H1 (cell line): ENCODE measurements at places on chromosomes 5 and 9.

DNA sequence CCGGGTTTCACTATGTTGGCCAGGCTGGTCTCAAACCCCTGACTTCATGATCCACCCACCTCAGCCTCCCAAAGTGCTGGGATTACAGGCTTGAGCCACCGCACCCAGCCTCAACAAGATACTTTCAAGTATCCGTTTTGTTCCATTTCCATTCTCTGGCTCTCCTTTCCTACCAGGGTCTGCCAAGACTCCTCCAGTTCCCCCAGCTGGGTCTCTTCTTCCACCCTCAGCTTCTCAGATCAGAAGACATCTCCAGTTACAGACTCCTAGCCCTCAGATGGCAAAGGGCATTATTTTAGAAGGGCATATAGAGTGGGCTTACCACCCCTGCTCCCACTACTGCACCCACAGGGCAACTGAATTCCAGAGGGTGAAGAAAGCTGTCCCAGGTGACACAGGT lies 1.5 kb upstream of the PDGFRB start:
- no peak for DNase-seq
- H3K27ac ChIP-seq, result no peak overlapping the region
- no peaks in the 10 kb centered on the region for H3K27me3 ChIP-seq
- no peaks in the 10 kb centered on the region for H3K36me3 ChIP-seq
- H3K4me1 ChIP-seq, result peaks cover 10% of the 10 kb centered on the region
- H3K4me3 ChIP-seq, result no peak overlapping the region

DNA sequence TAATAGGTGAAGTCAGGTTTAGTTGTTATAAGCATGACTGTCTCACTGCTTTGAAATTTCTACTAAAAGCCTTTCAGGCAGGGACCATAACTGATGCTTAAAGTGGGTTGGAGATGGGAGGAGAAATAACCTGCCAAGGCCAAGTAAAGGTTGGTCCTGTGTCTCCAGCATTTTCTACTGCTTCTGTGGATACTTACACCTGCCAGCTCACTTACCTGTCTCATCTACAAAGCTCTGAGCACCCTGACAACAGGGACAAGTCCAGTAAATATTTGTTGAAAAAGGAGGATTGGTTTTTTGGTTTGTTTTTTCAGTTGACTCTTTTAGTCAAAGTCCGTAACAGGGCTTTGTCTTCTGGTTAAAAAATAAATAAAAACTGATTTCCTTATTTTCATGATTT lies 38.6 kb downstream of the GRAMD2B start:
- H3K4me3 ChIP-seq, result no peak overlapping the region
- H3K27me3 ChIP-seq, result no peaks in the 10 kb centered on the region; the same call in 1 of the 2 replicates
- H3K27ac ChIP-seq, result no peak overlapping the region
- no peaks in the 10 kb centered on the region for H3K4me1 ChIP-seq
- DNase-seq, result no peak

GRCh38 chr5:40679913-40680681 lies at the start of gene PTGER4:
Gene PTGER4, plus strand, starts transcription at chr5:40679915. Its CDS starts 1,079 bp downstream, at chr5:40680994.
- H3K27me3 ChIP-seq, result peaks cover 23% of the 10 kb centered on the region
- no peak within 1 kb of the TSS; the same call in 1 of the 2 replicates for H3K27ac ChIP-seq
- DNase-seq, result no peak
- peak within 1 kb of the TSS; percentile 79 for H3K4me3 ChIP-seq
- H3K36me3 ChIP-seq, result no peaks in the 10 kb centered on the region
- peaks cover 14% of the 10 kb centered on the region for H3K4me1 ChIP-seq

GRCh38 chr5:102294886-102295395 lies 1.1 kb downstream of the SLCO4C1 start:
- H3K4me1 ChIP-seq, result peaks cover 7% of the 10 kb centered on the region; the same call in 1 of the 2 replicates
- H3K4me3 ChIP-seq, result peak overlapping the region; percentile 75
- no peak overlapping the region for H3K27ac ChIP-seq
- no peaks in the 10 kb centered on the region for H3K36me3 ChIP-seq
- H3K27me3 ChIP-seq, result no peaks in the 10 kb centered on the region; the same call in 1 of the 2 replicates

GRCh38 chr9:8705861-8706260 lies 906.3 kb upstream of the DMAC1 start:
- H3K4me3 ChIP-seq, result no peak overlapping the region
- no peaks in the 10 kb centered on the region for H3K27me3 ChIP-seq
- DNase-seq, result no peak
- H3K4me1 ChIP-seq, result peaks cover 3% of the 10 kb centered on the region
- H3K36me3 ChIP-seq, result no peaks in the 10 kb centered on the region

DNA sequence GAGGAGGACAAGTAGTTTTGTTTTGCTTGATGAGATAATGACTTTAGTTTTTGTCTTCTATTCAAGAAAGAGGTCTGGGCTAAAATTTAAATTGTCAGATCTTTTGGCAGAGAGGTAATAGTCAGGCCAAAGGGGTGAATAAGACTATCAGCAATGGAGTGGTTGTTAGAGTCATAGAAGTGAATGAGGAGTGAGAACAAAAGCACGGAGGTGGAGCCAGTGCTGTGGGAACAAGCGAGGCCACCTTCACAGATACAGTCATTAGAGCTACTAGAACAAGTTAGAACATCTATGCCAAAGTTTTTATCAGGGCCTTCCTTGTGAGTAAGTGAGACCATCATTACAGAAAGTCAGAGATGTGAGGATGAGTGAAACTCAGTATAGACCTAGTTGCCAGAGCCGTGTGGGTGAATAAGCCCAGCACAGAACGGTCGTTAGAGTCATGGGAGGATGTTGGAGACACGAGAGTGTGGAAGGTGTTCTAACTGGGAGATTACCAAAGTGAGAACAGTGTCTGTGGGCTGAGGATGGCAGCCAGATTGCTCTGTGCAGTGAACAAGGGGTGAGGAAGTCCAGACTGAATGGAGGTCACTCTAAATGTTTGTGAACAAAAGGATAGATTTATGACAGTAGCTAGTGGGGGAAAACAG lies 135.1 kb downstream of the RPS23 start:
- H3K36me3 ChIP-seq, result no peaks in the 10 kb centered on the region
- no peak overlapping the region for H3K4me3 ChIP-seq

DNA sequence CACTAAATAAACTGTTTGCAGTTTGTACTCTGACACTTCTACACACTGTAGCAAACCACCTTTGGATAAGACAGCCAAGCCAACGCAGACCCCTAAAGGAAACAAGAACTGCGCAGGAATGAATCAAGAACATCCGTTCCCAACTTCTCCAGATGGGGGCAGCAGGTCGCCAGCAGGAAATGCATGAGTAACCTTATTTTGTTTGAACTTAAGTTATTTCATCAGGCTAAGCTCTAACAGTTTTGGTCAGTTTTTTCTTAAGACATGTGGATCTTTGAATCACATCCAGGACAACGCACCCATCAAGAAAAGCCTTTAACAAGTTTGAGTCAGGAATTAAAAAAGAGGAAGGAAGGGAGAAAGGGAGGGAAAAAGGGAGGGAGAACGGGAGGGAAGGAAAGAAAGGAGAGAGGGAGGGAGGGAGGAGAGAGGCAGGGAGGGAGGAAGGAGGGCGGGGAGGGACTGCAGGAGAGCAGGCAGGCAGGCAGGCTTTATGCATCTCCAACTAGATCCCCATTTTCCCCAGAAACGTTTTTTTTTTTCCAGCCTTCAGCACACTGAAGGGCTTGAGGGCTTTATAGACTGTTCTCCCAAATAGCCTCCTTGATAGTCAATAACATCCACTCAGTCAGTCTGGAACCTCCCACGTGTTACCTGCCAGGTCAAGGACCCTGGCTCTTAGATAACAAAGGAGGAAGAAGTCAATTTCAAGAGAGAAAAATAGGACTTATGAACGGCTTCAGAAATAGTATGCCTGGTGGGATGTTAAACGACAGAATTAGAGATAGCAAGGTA lies 22.2 kb downstream of the BHMT start:
- no peaks in the 10 kb centered on the region for H3K36me3 ChIP-seq
- no peaks in the 10 kb centered on the region; the same call in 1 of the 2 replicates for H3K4me1 ChIP-seq
- peak; percentile 58 for DNase-seq
- no peaks in the 10 kb centered on the region for H3K27me3 ChIP-seq

DNA sequence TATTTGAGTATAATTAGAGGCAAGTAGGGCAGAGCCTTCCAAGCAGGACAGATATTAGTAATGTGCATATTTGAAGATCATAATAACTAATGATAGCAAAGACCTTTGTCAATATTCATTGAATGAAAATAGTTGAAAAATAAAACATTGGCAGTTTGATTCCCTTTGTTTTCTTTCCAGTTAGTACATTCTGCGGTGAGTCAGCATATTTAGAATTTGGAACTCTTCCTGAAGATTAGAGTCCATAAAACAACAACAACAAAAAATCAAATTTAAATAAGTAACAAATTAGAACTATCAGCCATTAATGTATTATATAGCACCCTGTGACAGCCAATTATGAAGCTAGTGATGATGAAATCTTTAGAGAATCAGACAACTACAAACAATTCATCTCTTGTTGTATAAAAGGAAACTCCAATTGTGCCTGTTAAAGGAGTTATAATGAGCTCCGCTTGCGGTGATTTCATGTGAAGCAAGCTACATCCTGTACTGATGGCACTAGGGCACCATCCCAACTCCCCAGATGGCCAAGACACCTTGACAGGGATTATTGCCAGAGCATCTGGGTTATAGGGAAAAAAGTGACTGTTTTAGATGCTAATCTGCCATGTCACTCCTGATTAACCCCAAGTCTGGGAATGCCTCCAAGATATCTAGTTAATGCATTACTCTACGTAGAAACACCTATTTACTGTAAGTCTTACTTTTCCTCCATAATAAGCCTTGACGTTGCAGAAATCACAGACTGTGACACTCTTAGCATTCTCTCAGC lies 6.8 kb downstream of the IFNA8 start:
- H3K36me3 ChIP-seq, result no peaks in the 10 kb centered on the region
- H3K4me1 ChIP-seq, result no peaks in the 10 kb centered on the region
- no peak overlapping the region for H3K27ac ChIP-seq
- no peak overlapping the region for H3K4me3 ChIP-seq

DNA sequence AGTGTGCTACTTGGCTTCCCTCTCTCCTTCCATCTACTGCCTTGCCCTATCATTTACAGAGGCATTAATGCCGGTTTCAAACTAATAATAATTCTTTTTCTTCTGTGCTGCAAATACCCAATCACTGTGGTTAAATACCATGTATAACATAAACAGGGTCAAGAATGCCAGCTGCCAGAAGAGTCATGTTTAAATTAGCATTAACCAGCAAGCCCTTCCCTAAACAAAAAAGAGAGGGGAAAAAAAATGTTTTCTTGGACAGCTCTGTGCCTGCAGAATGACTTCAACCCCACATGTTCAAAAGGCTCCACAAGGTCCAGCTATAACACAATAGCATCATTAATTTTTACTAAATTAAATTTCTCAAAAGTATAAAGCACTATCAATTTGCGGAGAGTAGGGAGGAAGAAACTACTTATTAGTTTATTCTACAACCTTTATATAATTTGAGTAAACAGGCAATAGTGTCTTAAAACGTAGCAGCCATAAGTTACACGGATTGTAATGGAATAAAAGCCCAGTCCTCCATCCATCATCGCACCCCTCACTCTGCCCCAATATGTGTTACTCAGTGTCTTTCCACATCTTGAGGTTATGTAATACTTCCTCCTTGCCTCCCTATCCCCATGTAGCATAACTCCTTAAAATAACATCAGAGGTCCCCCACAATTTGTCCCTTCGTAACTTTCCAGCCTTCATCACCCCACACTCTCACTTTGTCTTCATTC lies 3.9 kb downstream of the LPAR1 start:
- peaks cover 7% of the 10 kb centered on the region; the same call in 1 of the 2 replicates for H3K4me1 ChIP-seq
- H3K36me3 ChIP-seq, result no peaks in the 10 kb centered on the region
- H3K4me3 ChIP-seq, result no peak overlapping the region
- peaks cover 15% of the 10 kb centered on the region for H3K27me3 ChIP-seq
- no peak overlapping the region for H3K27ac ChIP-seq

GRCh38 chr5:75710637-75711036 lies 6.6 kb downstream of the POC5 start:
- peaks cover 2% of the 10 kb centered on the region; the same call in 1 of the 2 replicates for H3K36me3 ChIP-seq
- H3K27ac ChIP-seq, result no peak overlapping the region
- DNase-seq, result no peak
- no peak overlapping the region for H3K4me3 ChIP-seq
- no peaks in the 10 kb centered on the region for H3K27me3 ChIP-seq
- H3K4me1 ChIP-seq, result no peaks in the 10 kb centered on the region

- DNase-seq, result no peak
- peaks cover 6% of the 10 kb centered on the region; the same call in 1 of the 2 replicates for H3K4me1 ChIP-seq
- no peaks in the 10 kb centered on the region for H3K36me3 ChIP-seq
- H3K4me3 ChIP-seq, result no peak overlapping the region
- no peaks in the 10 kb centered on the region for H3K27me3 ChIP-seq
Measured at GRCh38 chr5:76625087-76625815, 2.0 kb upstream of the F2RL2 start.

DNA sequence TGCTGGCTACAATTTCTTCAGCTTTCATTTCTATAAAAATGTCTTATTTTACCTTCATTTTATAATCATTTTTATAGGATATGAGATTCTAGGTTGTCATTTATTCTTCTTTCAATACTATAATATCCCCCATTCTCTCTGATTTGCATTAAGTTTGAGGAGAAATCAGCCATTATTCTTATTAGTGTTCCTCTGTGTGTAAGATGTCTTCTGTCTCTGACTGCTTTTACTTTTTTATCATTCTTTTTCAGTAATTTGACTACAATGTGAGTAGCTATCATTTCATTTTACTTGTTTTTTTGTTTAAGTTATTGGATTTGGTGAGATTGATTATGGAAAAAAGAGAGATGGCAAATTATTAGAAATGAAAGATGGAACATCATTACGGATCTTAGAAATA lies 13.6 kb upstream of the SREK1 start:
- no peaks in the 10 kb centered on the region for H3K4me1 ChIP-seq
- no peak for DNase-seq
- H3K27me3 ChIP-seq, result no peaks in the 10 kb centered on the region
- no peak overlapping the region for H3K27ac ChIP-seq

DNA sequence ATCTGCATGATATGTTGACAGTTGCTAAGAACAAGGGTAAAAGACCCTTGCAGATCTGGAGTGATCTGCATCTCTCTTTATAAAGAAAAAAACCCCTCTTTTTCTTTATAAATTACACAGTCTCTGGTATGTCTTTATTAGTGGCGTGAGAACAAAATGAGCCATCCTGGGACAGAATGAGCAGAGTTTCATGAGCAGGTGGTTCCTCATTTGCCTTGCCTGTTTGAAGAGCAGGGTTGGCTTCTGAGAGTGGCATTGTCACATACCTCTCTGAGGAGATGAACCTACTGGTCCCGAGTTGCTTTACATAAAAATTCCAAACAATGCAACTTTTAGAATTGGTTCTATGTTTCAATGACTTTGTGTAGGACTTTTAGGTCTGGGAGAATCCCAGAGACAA lies 94.3 kb downstream of the INSYN2B start:
- H3K27me3 ChIP-seq, result no peaks in the 10 kb centered on the region
- H3K4me3 ChIP-seq, result no peak overlapping the region
- no peak for DNase-seq
- no peak overlapping the region for H3K27ac ChIP-seq
- H3K4me1 ChIP-seq, result no peaks in the 10 kb centered on the region

DNA sequence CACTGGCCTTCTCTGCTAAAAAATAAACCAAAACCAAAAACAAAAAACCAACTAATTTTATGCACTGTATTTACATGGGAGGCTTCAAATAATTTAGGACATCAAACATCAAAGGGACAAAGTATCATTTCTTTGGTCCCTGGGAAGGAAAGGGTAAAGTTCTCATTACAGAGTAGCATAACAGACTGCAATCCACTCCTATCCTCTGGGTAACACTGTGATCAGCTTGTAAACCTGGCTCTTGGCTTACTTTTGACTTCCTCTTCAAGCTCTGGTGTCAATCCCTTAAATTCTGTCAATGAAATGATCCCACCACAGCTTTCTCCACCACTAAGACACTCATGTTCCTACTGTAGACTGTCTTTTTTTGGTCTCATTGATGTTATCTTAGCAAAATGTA lies 69.8 kb upstream of the VCAN start:
- H3K36me3 ChIP-seq, result no peaks in the 10 kb centered on the region
- peaks cover 3% of the 10 kb centered on the region; the same call in 1 of the 2 replicates for H3K4me1 ChIP-seq
- DNase-seq, result no peak
- no peak overlapping the region for H3K4me3 ChIP-seq
